Activated CD4-positive, alpha-beta memory T cell treated with anti-CD3 and anti-CD28 coated beads for 36 hours (primary cell): ENCODE measurements at places on chromosomes 1 and 21.

DNA sequence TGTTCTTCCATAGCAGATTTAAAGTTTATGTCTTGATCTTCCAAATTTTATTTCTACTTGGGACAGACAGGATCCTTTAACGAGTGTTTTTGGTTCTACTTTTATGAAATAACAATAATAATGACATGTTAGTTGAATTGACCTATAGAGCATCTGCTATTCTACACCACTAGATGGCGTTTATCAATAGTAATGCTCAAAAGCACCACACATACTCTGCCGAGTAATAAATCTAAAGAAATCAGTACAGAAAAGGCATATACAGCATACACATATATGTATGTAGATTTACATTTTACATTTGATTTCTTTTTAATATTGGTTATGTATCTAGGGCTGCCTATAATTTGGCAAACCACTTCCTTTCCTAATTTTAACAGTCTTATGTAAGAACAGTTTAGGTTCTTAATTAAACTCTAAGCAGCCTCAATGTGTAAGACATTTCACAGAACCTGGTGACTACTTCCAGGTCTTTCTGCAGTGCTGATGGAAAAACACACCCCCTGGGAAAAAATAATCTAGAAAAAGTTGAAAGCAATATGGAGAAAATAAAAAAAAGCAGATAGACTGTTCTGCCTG lies 5.9 kb upstream of the SIPA1L2 start:
- no peak for DNase-seq

DNA sequence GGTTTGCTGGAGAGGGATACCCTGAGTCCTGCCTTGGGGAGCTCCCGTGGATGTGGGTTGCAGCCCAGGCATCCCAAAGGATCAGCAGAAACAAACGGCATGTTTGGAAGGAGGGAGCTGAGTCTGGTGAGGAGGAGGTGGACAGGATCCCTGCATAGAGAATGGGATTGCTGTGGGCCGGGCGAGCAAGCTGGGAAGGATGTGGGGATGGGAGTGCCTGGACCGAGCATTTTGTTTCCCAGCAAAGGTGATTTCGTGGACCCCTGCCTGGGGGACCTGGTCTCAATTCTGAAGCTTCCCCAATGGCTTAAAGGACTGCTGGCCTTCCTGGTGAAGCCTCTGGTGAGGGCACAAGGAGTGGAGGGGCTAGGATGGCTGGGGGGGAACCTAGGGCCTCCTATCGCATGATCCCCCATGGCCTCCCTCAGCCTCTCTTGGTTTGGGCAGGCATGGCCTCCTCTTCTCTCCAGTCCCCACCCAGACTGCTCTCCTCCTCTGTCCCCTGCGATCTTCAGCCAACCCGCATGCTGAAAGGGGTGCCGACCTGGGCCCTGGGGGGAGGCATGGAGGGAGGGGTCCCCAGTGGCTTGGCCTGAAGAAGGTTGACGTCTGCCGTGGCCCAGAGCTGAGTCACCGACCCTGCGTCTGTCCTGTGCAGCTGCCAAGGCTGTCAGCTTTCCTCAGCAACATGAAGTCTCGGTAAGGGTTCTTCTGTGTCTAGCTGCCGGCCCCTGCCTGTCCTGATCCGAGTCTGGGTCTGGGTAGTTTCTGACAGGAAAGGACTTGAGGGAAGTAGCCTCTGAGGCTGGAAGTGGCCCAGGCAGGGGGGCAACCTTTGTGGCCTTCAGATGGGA lies 16.3 kb downstream of the FAAH start:
- DNase-seq = no peak

- DNase-seq = no peak
These were observed 179.7 kb upstream of the C1orf174 start for GRCh38 chr1:4079815-4080214.

DNA sequence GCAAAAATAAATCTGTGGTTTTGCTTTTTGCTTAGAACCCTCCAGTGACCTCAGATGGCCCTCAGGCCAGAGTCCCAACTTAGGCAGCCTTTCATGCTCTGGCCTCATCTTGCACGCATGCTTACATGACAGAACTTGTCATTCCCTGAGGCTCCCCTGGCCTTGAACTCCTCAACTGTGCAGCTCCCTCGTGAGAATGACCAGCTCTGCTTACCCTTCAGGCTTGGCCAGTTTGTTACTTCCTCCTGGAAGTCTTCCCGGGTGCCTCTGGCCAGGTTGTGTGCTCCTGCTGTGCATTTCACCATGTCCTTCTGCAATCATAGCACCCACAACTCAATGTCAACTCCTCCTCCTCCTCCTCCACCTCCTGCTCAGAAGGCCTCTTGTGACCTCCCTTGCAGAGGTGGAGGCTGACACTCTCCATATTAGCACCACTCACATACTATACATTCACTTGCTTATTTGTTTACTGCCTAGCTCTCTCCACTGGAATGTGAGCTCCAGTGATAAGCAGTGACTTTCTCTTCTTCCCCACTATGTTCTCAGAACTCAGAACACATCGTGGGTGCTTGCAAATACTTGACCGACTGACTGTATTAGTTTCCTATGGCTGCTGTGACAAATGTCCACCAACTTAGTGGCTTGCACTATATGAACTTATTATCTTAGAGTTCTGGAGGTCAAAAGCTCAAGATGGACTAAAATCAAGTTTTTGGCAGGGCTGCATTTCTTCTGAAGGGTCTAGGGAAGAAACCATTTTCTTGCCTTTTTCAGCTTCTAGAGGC lies 41.9 kb downstream of the RCSD1 start:
- DNase-seq = no peak

DNA sequence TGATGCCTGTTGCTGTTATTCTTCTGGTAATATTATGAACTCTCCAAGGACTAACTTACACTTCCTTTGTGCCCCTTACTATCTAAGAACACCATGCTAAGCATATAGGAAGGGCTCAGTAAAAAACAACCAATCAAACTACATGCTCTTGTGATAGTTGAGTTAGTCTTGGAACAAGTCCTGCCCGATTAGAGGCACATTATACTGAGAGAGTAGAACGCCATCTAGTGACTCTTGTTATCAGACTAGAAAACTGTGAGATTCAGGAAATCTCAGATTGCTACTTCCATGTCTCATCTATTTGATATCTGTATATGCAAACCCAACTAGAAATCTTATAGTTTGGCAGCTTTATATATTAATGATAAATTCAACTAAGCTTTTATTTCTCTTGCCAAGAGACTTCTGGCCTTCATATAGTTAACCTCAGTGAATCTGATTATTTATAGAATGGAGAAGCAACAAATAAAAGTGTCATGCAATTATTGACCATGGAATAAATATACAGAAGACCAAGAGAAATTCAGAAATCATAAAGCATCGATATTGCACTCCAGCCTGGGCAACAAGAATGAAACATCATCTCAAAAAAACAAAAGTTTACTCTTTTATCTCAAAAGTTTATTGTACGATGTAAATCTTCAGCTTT lies 7.8 kb upstream of the SRRM1 start:
- DNase-seq = no peak

DNA sequence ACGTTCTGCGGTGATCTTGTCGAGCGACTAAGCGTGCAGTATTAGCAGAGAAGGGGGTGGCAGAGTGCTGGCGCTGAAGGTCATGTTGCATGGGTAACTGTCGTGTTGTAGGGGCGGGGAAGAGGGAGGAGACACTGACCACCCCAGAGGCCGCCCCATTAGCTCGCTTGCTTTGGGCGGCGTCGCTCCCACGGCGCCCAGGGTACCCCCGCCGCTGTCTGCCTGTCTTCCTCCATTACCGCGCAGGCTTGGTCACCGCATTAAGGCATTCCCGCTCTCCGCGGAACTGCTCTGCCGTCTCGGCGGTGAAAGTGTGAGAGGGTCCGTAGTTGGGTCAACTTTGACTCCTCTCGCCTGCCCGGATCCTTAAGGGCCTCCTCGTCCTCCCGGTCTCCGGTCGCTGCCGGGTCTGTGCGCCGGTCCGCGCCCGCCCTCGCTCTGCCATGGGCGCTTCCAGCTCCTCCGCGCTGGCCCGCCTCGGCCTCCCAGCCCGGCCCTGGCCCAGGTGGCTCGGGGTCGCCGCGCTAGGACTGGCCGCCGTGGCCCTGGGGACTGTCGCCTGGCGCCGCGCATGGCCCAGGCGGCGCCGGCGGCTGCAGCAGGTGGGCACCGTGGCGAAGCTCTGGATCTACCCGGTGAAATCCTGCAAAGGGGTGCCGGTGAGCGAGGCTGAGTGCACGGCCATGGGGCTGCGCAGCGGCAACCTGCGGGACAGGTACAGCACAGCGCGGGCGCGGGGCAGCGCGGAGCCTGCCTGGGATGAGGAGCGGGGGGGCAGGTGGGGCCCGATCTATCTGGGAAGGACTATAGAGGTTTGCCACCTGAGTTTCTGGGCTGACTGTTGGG lies at the start of gene MTARC2:
TSS of gene MTARC2 (plus strand) at position 234 of the 846 bp plus-strand sequence. CDS start at position 444, 210 bp downstream.
- peak; percentile 14 for DNase-seq

GRCh38 chr1:65799601-65800000 lies 6.9 kb downstream of the PDE4B start:
- no peak for DNase-seq

DNA sequence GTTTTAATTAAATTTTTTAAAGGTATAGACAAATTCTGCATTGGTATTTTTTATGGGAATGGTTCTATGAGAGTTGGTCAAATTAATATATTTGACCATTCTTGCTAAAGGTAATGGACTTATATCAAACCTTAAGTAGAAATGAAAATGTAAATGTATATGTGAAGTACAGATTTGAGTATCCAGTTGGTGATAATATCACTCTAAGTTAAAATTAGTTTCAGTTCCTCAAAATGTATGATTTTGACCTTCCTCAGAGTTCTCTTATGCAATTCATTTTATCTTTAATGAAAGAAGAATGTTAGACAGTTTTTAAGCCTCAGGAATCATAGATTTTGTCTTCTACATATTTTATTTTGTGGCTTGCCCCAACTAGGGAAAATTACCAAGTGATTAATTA lies 1291.5 kb upstream of the B3GALT2 start:
- no peak for DNase-seq

DNA sequence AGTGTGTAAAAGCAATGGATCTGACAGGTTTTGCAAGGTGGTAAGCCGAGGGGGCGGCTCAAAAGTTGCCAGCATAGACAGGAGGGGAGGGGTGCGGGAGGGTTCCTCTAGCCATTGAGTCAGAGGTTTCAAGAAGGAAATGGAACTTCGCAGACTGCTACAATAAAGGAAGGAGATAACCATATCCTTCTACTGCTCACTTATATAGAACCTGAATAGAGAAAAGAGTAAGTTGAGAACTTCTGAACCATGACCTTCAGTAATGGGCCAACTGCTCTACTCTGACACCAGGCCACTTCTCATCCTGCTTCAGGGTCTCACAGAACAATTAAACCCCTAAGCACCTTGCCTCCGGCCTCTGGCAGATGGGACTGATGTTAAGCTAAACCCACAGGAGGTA lies 26.3 kb upstream of the BCAR3 start:
- DNase-seq = peak; percentile 76

DNA sequence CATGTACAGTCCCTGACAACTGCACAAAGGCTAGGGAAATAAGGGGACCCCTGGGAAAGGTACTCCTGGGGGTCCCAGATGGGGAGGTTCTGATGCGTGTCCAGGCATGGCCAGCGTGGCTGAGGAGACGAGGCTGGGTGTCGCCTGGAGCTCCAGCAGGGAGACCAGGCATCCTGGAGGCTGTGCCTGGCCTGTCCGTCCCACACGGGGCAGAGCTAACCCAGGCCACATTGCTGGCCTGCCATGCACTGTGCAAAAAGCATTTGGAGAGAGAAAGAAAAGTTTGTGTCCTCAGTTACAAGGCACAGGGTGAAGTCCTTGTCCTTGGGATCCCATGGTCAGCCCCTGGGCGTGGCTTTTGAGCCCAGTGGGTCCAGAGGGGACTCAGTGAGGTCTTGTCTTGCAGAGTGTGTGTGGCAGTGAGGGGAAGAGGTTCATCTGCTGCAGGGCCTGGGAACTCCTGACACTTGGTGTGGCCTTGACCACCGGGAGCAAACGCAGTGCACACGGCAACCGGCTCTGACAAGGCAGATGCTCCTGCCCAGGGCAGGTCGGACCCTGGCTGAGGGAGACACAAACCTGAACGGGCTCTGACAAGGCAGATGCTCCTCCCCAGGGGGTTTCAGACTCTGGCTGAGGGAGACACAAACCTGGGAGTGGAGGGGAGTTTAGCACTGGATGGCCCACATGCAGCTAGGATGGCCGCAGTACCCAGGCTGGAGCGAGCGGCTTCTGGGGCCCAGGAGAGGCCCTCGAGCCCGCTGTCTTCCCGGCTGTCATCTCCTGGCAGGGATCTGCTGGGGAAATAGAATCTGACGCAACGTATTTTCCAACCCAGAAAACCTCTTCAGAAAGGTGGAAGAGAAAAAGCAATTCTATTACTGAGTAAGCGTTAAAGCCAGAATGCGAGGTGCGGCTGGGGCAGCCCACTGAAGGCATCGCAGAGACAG lies 37.3 kb upstream of the COL18A1 start:
- DNase-seq = no peak

DNA sequence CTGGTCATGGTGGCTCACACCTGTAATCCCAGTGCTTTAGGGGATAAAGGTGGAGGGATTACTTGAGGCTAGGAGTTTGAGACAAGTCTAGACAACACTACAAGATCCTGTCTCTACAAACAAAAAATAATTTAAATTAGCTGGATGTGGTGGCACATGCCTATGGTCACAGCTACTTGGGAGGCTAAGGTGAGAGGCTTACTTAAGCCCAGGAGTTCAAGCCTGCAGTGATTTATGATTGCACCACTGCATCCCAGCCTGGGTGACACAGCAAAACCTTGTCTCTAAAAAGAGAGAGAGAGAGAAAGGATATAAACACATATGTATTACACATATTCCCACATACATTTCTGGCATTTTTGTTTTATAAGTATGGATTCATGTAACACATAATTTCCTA lies 325.2 kb downstream of the DUSP10 start:
- DNase-seq = no peak

DNA sequence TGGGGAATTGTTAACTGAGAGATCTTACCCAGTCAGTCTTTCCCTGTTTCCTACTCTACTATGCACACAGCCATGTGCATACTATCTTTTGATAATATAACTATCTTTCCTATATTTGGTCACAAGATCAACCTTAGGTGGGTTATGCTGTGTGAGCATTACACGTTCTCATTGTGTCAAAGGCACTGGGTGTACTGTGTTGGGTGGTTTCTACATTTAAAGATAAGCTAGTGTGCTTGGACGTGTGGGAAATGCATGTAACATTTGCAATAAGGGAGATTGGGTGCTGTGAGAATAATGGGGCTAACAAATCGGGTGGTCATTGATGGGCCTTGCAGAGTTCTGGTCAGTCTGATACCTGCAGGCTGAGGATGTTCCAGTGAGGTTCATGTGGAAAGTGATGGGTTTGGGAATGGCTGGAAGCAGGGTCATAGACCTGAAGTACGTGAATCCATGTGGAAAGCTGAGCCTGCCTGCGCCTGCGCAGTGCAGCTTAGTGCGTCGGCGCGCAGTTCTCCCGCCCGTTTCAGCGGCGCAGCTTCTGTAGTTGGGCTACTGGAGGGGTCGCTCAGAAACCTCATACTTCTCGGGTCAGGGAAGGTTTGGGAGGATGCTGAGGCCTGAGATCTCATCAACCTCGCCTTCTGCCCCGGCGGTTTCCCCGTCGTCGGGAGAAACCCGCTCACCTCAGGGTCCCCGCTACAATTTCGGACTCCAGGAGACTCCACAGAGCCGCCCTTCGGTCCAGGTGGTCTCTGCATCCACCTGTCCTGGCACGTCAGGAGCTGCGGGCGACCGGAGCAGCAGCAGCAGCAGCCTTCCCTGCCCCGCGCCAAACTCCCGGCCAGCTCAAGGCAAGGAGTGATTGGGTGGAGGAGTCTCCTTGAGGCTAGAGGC lies at the start of gene MSH4:
TSS of gene MSH4 (plus strand) at position 507 of the 897 bp plus-strand sequence. CDS start at position 611, 104 bp downstream.
- DNase-seq = peak; percentile 25

GRCh38 chr1:36654586-36654985 lies 171.9 kb upstream of the CSF3R start:
- no peak for DNase-seq

- no peak for DNase-seq
These were observed 3.3 kb downstream of the PTPRC start for GRCh38 chr1:198641966-198642668.

- no peak for DNase-seq
These were observed 4.6 kb upstream of the C1orf87 start for GRCh38 chr1:60078182-60078581.
